ENCODE measurements at places on chromosomes 3 and 15.

DNA sequence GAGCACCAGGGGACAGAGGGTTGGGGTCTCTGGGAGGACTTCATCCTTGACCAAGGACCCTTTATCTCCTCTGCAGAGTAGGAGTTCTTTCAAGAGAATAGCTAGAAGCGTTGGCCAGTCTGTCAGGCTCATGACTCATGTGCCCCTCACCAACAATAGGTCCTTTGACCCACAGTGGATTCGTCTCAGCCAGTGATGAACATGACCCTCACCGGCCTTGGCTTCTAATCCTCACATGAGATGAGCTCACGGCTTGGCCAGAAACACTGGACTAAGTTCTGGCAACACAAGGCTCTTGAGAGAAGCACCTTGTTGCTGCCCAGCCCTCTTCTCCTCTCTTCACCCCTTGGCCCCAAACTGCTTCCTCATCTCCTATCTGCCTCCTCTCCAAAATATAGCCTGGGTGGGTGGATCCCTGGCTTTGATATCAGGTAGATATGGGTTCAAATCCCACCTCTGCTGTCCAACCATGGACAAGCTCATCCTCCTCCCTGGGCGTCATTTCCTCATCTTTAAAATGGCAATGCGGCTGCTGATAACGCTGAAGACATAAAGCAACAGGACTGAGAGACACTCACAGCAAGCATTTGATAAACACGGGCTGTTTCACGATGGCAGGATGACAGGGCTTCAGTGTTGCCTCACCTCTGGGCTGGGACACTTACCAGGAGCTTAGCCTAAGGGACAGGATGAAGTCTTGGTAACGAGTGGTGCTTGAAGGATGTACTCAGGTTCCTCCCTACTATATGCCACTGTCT, 446.7 kb upstream of the PROK2 start:
- DNase-seq = no peak

- DNase-seq = no peak
Measured at GRCh38 chr3:120793601-120794000, 51.1 kb downstream of the GTF2E1 start.

GRCh38 chr3:85603378-85603777, 644.6 kb downstream of the CADM2 start:
- no peak for DNase-seq

- DNase-seq = no peak
Measured at GRCh38 chr15:29331669-29332068, 62.0 kb upstream of the NSMCE3 start.

DNA sequence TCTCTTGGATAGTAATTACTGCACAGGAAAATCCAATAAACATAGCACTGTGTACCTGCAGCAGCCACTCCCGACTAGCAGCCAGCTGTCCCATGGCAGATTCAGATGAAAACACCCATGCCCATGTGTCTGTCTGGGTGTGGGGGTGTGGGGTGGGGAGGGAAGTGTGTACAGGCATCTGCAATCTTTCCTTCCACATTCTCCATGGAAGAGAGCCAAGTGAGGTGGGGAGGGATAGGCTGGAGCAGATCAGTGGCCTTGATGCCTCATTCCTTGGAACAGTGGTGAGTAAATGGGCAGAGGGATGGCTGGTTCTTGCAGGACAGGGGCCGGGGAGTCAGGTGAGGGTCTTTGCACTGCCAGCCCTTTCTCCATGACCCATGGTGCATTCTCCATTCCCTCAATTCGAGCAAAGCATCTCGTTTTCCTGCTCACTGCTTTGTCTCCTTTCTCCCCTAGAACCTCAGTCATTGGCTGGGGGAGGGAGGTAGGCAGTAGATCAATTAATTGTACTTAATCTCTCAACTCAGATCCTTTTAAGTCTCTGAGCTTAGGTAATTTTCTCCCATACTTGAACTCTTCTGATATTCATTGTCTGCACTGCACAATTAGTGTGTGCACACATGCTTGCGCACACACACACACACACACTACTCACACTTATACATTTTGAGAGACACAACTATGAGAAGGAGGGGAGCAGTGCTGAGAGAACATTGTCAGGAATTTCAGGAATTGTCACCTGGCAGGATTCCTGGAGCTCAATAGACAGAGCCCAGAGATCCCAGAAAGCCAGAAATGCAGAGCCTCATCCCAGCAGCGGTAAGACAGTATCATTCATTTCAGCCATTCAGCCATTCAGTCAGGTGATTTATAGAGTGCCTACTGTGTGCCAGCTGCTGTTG, 31.9 kb downstream of the PDIA5 start:
- no peak for DNase-seq

DNA sequence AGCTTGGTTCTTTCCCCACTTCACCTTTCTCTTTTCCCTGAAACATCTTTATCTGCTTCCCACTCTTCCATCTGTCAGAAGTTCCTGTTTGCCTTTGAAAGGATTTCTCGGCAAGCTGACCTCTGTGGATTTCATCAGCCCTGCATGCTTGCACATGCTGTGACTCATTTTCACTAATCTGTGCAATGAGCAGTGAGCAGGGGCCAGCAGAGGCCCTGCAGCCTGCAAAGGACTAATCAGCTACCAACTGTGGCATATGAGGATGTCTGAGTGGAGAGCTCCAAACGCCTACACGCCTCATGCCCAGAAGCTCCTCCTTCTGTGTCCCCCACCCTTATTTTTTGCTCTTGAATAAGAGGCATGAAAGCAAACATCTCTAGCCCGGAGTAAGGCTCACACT, 333.0 kb upstream of the SEMA6D start:
- DNase-seq = no peak

- DNase-seq = no peak
Measured at GRCh38 chr3:108302570-108302969, 6.2 kb downstream of the HHLA2 start.

GRCh38 chr3:79973917-79974595, 206.3 kb upstream of the ROBO1 start:
- DNase-seq = no peak

GRCh38 chr3:31946484-31947081, 34.5 kb downstream of the OSBPL10 start:
- no peak for DNase-seq

- DNase-seq = no peak
Measured at GRCh38 chr3:171039674-171040073, 13.2 kb upstream of the SLC2A2 start.

GRCh38 chr3:97108136-97108535, 293.7 kb downstream of the EPHA6 start:
- DNase-seq = no peak

- no peak for DNase-seq
Measured at GRCh38 chr3:176650478-176650877, 546.8 kb downstream of the TBL1XR1 start.

- DNase-seq = no peak
Measured at GRCh38 chr15:70063980-70064379, 33.7 kb downstream of the TLE3 start.

- no peak for DNase-seq
Measured at GRCh38 chr3:30766522-30766921, 127.9 kb downstream of the GADL1 start.

GRCh38 chr15:44029003-44029402, 166.1 kb downstream of the FRMD5 start:
- DNase-seq = no peak

DNA sequence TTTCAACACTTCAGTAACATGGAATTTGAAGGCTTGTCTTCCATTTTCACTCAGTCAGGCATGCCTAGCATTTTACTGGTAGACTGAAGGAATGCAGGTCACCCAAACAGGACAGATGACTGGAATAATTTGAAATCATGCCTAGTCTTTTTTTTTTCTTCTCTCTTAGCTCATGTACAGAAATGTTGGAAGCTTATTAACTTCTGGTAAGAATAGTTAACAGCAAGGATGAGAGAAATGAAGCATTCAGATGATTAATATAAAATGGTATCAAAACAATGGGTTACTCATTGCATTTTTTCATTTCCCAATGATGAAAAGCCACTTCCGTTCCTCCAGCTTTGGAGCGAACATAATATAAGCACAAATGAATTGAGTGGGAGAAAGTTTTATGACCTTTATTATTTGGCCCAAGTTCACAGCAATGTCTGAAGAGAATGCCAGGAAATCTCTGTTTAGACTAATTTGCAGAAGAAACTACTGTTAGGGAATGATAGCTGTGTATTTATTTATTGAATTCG, 431.6 kb upstream of the RASGRP1 start:
- no peak for DNase-seq

GRCh38 chr3:114408736-114409670, 115.2 kb downstream of the TIGIT start:
- DNase-seq = no peak

GRCh38 chr3:142088522-142088921, 60.8 kb downstream of the TFDP2 start:
- DNase-seq = no peak

DNA sequence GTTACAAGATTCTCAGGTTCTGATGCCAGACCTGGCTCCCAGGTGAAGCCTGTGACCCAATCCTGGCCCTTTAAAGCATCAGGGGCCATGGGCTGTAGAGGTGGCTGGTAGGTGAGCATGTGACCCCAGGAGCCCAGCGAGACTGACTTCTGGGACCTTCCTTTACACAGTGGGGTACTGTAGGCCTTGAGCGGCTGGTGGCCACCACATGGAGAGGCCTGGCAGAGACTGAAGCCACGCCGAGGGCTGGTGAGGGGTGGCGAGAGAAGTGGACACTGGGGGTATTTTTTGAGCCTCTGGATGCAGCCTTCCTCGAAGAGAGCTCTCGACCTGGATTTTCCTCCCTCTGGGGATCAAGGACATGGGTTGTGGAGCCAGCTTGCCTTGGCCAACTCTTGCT, 71.2 kb upstream of the ITGA11 start:
- DNase-seq = no peak

DNA sequence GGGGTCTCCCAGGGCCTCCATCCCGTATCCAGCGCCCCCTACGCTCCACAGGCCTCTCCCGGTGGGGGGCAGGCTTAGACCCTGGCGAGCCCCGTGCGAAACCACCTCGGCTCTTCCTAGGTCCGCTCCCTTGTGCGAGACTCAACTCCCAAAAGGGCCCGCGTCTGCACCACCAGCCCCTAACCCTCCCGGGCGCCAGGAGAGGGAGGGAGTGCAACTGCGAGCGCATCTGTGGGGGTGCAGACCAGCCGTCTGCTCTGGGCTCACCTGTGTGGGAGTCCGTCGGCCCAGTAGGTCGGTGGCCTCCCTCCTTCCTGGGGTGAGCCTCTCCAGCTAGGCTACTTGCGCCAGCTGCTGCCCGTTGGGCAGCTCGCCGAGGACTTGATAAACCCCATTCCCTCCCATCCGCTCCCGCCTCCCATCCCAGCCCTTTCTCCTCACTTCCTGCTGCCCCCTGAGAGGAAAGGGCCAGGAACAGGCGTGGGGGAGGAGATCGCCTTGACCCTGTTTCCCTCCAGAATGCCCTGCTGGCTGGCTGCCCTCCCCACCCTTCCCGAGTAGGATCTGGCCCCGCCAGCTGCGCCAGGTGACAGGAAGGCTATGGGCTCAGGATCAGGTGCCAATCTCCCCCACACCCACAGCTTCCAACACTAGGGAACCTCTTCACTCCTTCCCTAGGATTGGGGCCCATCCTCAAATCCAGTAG, at the start of gene HYAL2:
Gene HYAL2, minus strand, starts transcription at position 360 of the 706 bp plus-strand sequence. CDS start 2,256 bp downstream, outside the sequence.
- DNase-seq = no peak

DNA sequence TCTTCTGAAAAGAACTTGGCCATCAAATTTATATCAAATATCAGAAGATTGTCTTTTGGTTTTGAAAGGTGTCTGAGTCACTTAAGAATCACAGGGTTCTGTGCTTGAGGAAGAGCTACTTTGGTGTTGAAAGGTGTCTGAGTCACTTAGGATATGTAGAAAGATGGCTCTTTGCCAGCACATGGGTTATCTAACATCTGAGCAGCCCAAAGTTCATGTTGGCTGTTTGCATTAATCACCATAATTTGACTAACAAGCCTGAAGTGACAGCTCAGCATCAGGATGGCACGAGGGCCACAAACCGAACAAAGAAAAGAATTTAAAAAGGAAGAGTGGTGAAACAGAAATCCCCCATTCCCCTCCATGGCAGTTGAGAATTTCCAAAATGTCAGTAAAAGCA, 190.5 kb upstream of the CMC1 start:
- DNase-seq = no peak

GRCh38 chr15:87608238-87609028, 648.1 kb downstream of the NTRK3 start:
- no peak for DNase-seq

DNA sequence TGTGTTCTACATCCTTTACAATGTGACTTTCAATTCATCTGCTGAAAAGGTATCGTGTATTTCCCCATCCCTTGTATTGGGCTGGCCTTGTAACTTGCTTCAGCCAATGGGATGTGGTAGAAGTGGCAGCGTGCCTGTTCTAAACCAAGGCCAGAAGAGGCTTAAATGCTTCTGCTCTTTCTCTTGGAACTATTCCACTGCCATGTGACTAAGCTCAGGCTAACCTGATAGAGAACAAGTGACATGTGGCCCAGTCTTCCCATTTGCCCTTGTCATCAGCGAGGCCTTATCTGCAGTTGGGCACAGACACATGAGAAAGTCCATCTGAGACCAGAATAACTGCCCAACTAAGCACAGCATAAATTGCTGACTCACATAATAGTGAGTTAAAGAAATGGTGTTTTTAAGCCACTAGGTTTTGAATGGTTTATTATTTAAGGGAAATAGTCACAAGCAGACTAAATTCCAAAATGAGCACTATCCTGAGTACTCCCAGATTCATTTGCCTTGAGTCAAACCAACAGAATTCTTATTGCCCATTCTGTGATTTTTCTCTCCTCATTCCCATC, 230.2 kb downstream of the CPNE4 start:
- no peak for DNase-seq

- DNase-seq = no peak
Measured at GRCh38 chr15:88835119-88835518, 31.9 kb downstream of the ACAN start.

DNA sequence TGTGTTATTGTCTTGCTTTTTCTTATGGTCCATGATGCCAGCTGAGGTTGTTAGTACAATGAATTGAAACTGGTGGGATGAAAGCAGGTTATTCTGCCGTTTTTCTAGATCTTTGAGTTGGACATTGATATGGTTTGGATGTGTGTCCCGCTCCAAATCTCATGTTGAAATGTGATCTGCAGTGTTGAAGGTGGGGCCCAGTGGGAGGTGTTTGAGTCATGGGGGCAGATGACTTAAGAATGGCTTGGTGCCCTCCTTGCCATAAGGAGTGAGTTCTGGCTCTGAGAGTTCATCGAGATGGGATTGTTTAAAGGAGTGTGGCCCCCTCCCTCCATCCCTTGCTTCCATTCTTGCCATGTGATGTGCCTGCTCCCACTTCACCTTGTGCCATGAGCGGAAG, 80.3 kb upstream of the PIAS1 start:
- DNase-seq = no peak

- no peak for DNase-seq
Measured at GRCh38 chr3:129552287-129553050, 9.5 kb downstream of the H1-8 start.

DNA sequence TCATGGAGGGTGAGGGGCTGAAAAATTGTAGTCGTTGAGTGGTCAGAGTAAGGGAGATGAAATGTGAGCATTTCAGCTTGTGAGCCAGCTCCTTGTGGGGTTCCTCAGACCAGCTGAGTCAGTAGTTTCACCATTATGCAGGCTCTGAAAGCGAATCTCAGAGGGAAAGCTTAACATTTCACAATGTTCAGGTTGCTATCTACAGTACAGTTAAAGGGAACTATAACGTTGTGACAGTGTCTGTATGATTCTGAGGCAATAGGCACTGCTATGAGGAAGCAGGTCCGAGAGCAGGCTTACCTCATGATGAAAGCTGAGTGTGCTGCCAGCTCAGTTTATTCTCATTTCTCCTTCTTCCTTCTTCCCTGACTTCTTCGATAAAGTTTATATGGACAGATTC, 469.6 kb downstream of the EDEM1 start:
- peak; percentile 6 for DNase-seq

GRCh38 chr3:54427941-54428871, 305.9 kb downstream of the CACNA2D3 start:
- DNase-seq = no peak

- DNase-seq = no peak
Measured at GRCh38 chr15:34239151-34239808, 14.5 kb downstream of the EMC4 start.

Measured in CD4-positive, alpha-beta T cell treated with Interleukin-1 beta for 1 hour (primary cell).